ENCODE measurements at places on chromosomes 5 and 9.

GRCh38 chr9:134929193-134930158 lies 11.8 kb upstream of the FCN1 start:
- DNase-seq, result no peak

- DNase-seq, result no peak
Observed at GRCh38 chr5:39520232-39520572, 95.4 kb upstream of the DAB2 start.

DNA sequence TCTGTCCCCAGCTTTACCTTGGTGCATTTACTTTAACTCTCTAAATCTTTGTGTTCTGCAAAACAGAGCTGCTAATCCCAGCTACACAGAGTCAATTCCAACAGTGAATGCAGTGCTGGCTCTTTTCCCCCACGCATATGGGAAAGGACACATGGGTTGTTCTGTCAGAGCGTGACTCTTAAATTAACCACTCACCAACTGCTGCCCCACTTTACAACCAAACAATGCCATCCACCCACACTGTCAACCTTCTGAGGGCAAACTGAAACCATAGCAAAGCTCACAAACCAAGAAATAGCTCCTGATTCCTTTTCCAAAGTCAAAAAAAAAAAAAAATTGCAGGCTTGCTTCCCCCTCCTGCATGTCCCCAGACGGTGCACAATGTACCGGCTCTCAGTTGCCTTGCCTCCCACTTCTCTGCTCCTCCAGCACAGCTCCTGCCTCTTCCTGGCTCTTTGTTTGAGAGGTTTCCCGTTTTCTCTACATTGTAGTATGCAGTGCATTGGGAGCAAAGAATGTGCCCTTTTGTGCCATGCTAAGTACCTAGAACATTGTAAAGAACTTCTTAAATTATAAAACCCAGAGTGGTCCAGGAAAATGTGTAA lies 151.5 kb upstream of the DAPK1 start:
- DNase-seq, result no peak

- DNase-seq, result no peak
Observed at GRCh38 chr5:87411586-87411972, 1.2 kb downstream of the CCNH start.

DNA sequence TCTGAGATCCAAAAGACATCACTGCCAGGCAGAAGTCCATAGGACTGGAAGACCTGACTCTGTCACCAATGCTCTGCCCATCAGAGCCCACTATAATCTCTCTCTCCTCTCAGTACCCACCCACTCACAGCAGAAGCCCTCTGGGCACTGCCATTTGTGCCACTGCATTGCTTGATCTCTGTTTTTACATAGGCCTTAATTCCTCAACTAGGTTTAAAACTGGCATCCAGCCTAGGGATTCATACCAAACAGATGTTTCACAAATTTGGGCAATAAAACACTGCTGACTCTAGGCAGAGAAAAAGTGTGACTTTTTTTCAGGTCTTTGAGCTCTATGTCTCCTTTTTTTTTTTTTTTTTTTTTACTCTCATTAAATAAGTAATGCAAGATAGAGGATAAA lies 91.1 kb upstream of the RANBP3L start:
- no peak for DNase-seq

GRCh38 chr9:22159586-22159985 lies 150.5 kb upstream of the CDKN2B start:
- DNase-seq, result no peak

DNA sequence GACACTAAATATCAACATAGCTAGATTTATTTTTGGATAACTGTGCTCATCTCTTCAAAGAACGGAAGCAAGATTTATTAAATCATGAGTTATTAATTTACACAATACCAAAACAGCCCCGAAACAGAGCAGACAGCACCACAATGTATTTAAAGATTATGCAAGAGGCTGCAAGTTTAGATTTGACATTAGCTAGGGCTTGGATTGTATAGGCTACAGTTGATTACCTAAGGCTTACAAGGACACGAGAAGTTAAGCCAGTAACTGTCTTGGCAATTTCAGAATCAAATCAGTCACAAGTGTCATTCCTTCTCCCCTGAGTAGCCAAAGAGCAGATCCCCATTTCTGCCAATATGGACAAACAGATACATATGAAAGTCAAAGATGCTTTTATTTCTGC lies 152.6 kb downstream of the MED27 start:
- no peak for DNase-seq

DNA sequence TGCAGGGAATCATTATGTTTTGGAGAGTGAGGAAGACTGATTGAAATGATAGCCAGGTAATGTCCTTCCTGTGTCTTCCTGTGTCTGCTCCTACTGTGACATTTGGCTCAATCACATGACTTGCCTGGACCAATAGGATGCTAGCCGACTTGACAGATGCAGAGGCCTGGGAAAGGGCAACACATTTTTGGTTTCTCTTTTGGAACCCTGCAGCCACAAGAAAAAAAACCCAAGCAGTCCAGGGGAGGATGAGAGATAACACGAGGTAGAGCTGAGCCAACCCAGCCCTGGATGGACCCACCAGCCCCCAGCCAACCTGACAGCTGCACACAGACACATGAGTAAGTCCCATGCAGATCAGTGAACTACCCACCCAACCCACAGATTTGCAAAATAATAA lies 256.1 kb upstream of the SMARCA2 start:
- DNase-seq, result no peak

- no peak for DNase-seq
Observed at GRCh38 chr9:102398205-102398604, 596.9 kb upstream of the CYLC2 start.

DNA sequence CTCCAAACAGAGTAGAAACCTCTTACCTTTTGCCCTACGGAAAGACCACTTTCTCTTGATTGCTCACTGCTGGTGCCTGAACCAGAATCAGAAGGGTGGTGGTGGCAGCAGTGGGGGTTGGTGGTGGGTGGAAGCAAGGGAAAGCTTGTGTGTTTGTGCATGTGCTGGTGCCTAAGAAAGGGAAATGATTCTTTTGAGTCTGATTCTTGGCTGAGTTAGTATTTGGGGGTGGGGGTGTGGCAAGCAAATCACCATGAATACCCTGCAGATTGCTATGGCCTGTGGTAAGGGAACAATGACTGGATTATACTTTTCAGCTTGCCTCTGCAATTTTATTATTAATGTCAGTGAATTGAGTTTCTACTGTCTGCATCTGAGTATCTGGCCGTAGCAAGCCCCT lies 106.6 kb downstream of the ARHGAP26 start:
- DNase-seq, result no peak

DNA sequence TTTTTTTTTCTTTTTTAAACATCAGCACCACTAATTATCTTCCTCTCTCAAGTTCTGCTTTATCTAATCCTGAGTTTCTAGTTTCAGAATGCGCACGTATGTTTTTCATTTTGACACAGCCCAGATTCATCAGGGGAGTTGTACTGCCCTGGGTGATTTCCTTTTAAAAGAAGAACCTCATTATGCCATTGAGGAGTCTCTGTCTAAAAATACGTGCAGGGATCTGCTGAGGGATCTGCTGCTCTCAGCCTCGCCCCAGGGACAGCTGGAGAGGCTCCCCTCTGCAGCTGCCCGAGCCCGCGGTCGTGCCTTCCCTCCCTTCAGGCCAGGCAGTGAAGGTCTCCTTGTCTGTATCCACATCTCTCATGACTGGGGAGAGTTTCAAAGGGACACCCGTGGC lies 273.1 kb downstream of the ARHGEF28 start:
- no peak for DNase-seq

GRCh38 chr9:22244139-22245011 lies 202.2 kb upstream of the DMRTA1 start:
- DNase-seq, result no peak

GRCh38 chr9:90301277-90301653 lies 341.4 kb downstream of the DIRAS2 start:
- no peak for DNase-seq

GRCh38 chr5:122182491-122182921 lies 53.2 kb downstream of the ZNF474 start:
- no peak for DNase-seq

- no peak for DNase-seq
Observed at GRCh38 chr5:1468247-1468612, 23.0 kb upstream of the SLC6A3 start.

GRCh38 chr9:134826336-134827285 lies 54.0 kb upstream of the FCN2 start:
- DNase-seq, result no peak

- no peak for DNase-seq
Observed at GRCh38 chr9:86818636-86819035, 128.7 kb downstream of the GAS1 start.

DNA sequence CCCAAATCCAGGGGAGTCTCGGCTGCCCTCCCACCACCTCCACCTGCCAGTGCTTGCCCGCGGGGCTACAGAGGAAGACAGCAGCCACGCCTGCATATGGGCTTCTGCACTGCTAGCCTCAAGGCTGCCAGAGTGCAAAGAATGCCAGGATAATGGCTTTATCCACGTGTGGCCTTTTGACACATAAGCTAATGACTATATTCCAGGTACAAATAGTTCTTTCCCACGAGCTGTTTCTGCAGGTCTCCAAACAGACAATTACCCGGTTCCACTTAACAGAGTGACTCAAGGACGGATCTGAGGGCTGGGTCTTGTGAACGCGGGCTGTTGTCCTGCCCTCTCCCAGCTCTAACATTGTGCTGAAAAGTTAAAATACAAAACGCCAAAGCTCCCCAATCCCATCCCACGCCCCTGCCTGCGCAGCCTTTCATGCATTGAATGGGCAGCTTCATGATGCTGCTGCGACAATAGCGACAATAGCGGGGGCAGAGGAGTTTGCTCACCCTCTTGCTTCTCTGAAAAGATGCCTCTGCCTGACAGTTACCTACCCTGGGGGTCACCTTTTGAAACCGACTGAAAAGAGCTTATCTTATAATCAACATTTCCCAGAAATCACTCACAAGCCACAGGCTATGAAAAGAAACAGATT lies 39.1 kb upstream of the MSH3 start:
- no peak for DNase-seq
